ENCODE measurements at places on chromosomes 3 and 15. TPM values are rescaled to one million over a fixed set of nuclear protein-coding genes. Genes with fewer than 3 reads are reported as not detected.
A peak's percentile ranks its signal among the peaks of the same experiment; 100 is the strongest.

MCF2L2 gene
- total RNA-seq, result 9.0 TPM

BDH1 gene
- 11.2 TPM for total RNA-seq

PLSCR2 gene
- not detected for total RNA-seq

OXSR1 gene
- total RNA-seq, result 39.3 TPM

CPB1 gene
- total RNA-seq, result not detected

MUSTN1 gene
- total RNA-seq, result not detected

ARL13B gene
- 7.9 TPM for total RNA-seq

DNA sequence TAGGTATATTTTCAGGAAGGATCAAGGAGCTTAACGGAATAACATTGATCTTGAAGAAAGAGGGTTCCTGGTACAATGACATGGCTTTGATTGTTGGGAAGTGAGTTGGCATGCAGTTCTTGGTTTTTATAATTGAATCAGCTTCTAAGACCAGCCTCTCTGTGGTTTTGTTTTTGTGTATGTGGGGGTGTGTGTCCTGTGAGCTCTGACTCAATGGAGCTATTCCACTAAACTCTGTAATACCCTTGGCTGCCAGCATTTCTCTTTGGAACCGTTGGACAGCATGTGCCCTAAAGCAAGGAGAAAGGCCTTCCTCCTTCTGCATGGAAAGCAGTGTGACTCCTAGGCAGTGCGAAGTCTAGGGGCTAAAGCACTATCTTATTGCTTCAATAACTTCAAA, 124.8 kb downstream of the EDEM1 start:
- no peak for DNase-seq

GRCh38 chr3:156206157-156206556, 85.8 kb downstream of the KCNAB1 start:
- DNase-seq, result no peak

DNA sequence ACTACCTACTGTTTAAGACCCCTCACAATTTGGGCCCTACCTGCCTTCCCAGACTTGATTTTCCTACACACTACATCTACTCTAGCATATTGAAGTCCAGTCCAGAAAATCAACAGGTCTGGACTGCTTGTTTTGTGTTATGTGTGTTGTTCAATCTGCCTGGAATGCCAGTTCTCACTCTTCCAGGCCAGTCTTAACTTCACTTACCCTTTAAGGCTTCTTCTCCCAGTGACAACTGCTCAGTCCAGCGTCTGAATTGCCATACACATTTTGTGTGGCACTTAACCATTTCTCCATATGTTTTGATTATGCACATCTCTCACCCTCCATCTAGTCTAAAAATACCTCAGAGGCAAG, 1.1 kb downstream of the TICRR start:
- no peak for DNase-seq

- DNase-seq, result no peak
Measured at GRCh38 chr3:38283810-38284755, 2.0 kb downstream of the SLC22A14 start.

DNA sequence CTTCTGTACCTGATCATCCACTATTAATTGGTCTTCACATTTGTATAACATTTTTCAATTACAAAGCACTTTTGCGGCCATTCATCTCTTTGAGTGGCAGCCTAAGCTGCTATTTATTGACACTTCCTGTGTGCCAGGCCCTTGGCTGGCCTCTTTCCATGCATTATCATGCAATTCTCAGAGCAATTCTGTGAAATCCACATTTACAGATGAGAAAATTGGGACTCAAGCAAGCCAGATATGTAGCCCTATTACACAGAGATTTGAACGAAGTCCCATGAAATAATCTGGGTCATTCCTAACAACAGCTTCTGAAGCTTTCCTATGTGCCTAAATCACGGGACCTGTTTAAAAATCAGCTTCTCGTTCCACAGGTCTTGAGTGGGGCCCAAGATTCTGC, 17.4 kb downstream of the SLC6A1 start:
- DNase-seq, result no peak

GRCh38 chr15:77057072-77057471, 13.8 kb downstream of the TSPAN3 start:
- DNase-seq, result no peak

DNA sequence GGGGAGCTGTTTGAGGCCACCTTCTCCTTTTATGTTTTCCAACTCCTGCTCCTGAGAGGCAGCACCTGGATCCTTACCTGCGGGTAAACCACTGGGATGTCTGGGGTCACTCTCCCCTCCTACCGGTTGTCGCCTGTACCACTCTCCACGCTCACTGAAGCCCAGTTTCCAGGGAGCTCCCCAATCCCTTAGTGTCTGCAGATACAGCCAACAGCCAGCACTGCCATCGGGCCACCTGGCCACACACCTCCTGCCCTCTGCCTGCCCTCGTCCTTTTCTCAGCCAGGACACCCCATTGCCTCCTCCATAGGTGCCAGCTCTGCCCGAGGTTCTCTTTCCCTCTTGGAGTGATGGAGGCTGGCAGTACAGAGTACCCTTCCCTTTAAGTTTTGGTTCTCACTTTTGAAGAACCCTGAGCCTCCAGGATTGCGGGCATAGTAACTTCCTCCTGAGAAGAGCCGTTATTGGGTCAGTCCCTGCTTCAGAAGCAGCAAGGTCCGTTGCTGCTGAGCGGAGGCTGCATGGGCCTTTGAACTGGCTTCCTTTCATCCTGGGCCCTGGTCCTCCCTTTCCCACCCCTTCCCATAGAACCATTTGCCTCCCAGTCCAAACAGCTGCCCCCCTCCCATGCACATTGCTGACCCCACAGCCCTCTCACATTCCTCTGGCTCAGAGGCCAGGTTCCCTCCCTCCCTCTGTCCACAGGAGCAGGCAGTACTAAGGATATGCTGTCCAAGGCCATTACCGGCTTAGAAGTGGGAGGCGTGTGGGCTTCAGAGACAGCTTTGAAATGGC, 30.9 kb downstream of the ARNT2 start:
- DNase-seq, result no peak

DNA sequence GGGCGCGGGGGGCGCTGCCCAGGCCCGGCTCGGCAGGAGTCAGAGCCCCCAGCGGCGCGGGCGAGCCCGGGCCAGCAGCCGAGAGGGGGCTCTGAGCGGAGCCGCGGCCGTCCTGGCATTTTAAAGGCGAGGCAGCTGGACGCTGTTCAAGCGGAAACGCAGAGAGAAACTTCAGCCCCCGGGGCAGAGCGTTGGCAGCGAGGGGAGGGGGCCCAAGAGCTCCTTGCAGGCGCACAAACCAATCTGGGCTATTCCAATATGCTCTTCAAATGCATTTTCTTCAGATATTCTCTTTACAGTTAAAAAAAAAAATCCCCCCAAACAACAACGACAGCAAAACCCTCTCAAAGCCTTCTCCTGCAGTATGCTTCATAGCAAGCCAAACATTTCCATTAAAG, at the start of gene CTXND1:
CTXND1 (minus strand) TSS at position 93 of the 398 bp plus-strand sequence. CDS start 50,264 bp downstream, outside the sequence.
- peak; percentile 78 for DNase-seq

Data from GM23338 (cell line).